Vagina (tissue), 2 donors: ENCODE measurements at places on chromosomes 1 and 21.

GRCh38 chr1:179754041-179754624 is 11.0 kb downstream of the FAM163A start:
- DNase-seq = no peak

GRCh38 chr1:156319664-156320063 is 18.4 kb downstream of the CCT3 start:
- no peak for DNase-seq

DNA sequence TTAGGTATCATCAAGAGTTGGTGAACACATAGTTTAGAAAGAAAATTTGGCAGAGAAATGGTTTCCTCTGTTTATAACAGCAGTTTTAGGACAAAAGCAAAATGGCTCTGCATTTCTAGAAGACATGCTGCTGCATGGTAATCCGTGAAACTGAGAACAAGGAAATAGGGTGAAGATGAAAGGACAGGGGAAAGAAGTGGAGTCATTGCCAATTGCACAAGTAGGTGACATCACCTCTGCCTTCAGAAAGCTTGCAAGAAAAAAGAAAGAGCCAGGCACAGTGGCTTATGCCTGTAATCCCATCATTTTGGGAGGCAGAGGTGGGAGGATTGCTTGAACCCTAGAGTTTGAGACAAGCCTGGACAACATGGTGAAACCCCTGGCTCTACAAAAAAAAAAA is 217.6 kb downstream of the LMX1A start:
- no peak for DNase-seq

DNA sequence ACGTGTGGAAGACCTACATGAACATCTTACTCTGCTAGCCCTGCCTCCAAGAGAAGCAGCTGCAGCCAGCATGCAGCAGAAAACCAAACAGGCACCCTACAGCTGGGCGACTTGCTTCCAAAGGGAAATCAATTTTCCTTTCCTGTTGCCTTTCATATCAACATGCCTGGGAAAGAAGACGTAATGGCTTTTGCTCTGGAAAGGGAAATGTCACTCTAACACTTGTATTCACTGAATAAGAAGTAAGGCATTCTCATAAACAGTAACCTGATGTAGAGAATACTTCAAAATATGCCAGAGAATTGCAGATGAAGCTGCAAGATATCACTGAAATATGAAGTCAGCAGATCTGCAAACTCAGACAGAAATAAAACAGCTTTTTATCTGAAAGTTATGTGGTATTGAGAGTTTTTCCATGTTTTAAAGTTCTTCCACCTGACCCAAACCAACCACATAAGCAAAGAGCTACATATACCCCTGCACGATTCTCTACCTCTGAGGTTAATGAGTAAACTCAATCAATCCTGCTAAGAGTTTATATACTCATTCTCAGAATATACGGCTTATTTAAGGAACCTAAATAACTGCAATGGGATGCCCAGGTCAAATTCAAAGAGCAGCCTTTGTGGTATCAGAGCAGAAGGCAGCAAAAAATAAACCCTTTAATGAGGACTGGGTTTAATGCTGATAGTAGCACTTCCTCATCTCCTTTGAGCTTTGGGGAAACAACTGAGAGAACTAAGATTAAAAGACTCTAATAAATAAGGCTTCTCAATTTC is 150.9 kb downstream of the RERE start:
- DNase-seq = no peak

DNA sequence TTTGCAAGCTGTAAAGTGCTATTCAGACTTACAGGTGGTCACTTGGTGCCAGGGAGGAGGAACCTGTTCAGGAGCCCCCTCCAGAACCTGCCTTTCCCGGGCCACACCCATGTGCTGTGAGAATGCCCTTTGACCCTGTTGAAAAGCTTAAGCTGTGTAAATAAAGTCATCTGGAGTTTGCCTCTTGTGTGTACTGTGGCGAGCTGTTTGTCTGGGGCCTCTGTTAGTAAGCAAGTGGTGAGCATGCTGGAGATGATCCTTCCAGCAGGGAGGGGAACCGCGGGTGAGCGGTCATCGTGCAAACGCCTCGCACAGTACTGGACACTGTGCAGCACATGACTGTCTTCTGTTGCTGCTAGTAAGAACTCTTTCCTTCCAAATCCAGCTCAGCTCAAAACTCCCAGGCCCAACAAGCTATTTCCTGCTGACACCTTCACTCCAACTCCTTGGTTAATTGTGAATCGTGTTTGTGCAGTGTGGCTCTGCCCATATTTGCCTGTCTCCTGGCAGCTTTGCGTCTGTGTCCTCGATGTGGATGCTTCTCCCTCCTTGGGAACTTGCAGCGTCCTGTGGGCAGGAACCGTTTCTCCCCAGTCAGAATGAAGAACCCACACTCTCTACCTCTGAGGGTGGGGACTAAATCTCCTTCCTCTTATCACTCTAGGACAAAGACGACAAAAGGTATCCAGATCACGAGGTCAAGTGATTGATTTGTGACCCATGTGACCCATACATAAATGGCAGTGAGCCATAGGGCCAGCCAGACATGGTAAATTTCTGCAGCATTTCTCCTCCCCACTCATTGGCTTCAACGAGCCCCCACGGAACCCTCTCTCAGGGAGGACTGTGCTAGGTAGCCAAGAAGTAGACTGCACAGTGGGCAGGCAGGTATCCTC is 13.9 kb upstream of the BTG2 start:
- no peak for DNase-seq

GRCh38 chr21:33968080-33968994 is 52.7 kb upstream of the ATP5PO start:
- DNase-seq = peak; percentile 40

DNA sequence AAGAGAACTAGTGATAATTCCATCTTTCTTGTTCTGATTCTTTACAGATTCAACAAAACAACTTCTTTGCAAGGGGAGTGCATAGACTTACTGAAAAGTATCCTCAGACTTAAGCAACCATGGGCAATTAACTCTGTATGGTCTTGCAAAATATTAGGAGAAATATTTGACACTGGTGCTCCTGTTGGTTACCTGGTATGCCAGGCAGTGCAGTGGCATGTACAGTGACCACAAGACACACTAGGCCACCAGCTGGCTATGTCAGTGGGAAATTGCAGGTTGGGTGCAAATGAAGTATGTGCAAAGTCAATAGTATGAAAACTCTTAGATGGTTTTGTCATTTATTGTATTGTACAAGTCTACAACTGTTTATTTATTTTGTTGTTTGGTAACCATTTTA is 34.5 kb downstream of the EPS15 start:
- no peak for DNase-seq

- no peak for DNase-seq
Measured at GRCh38 chr1:72284084-72284347, 1.7 kb upstream of the NEGR1 start.

GRCh38 chr1:66599899-66600737 is 66.2 kb downstream of the SGIP1 start:
- no peak for DNase-seq

DNA sequence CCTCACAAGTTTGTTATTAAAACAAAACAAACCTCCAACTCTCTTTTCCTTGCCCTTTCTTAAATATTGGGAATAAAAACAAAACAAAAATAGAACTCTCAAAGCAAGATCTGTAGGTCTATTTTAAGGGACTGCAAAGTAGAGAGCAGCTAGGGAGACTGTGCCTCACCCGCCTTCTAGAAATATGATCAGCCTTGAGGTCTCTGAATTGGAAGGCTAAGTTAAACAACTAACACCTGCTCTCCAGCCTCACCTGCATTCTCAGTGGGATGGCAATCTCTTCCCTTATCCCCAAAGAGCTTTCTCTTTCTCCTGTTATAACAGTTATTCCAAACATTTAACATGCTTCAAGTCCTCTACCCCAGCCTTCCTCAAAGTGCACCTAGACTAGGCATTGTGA is 75.5 kb upstream of the TNR start:
- DNase-seq = no peak

GRCh38 chr21:42393443-42393950 is 2.4 kb downstream of the TMPRSS3 start:
- DNase-seq = no peak

- no peak for DNase-seq
Measured at GRCh38 chr1:165365341-165365740, 8.8 kb upstream of the LMX1A start.

- no peak for DNase-seq
Measured at GRCh38 chr1:25443030-25443699, 12.5 kb downstream of the MACO1 start.

DNA sequence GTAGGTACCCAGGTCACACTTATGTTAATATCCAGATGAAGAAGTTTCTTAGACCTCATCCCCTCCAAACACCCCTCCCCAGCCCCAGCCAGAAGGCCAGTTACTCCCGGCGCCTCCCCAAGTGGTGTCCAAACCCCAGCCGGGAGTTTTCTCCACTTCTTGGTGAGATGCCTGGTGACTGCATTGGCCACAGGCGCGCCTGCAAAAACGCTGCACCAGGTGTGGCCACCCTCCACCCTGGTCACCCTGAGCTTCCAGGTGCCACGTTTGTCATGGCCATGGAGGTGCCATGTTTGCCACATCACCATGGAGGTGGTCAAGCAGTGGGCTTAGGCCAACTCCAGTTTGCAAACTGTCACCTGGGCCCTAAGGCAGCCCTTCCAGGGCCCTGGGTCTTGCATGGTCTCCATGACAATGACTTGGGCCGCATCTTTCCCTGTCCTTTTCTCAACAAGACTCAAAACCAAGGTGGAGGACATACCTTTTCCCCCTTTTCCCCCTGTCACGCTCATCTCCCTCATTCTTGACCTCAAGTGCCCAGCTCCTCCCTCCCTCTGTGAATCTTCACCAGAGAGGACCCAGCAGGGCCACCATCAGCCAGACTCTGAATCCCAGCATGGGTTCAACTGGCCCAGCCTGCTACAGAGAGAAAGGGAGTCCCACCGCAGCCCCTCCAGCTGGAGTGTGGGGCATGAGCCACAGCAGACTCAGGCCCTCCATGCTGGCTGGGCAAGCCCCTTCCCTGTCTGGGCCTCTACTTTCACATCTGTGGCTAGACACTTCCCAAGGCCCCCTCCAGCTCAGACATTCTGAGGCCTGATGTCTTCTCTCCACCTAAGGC is 125.9 kb upstream of the ZBTB40 start:
- peak; percentile 95 for DNase-seq

DNA sequence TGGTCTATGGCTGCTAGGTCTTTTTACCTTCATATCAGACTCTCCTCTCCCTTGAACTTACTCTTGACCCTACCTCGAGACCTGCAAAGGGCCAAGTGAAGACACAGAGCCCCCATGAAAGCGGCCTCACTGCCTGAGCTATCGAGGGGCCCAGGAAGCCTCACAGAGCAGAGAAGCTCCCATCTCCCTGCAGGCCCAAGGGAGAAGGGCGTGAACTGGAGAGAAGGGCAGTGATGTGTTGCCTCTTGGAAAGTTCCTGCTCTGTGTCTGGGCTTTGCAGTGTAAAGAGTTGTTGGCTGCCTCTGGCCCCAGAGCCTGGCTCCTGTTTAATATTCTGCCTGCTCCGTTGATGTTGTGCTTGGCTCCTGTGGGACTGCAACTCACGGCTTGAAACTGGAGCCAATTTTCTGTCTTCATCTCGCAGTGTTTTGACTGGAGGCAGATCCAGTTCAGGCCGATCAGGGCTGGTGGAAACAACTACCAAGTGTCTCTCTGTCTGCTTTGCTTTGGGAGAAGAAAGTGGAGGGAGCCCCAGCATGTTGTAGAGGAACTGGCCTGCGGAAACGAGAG is 4.3 kb downstream of the SERTAD4 start:
- no peak for DNase-seq

- no peak for DNase-seq
Measured at GRCh38 chr1:95371666-95372282, 137.8 kb downstream of the RWDD3 start.

DNA sequence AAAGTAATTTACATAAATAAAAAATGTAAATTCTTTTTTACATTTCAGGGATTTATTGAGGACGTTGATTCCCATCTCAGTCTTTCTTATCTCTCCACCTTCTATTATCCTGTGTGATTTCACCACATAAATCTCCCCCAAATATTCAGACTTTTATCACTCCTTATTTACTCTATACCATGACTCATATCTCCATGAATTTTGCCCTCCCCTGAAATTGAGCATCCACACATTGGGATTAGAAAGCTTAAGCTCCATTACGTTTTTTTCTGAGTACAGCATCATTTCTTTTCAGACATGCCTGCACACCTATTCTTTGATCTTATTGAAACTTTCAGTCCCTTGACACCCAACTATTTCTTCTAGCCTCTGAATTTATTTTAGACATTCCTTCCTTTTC is 111.2 kb downstream of the IFI44 start:
- no peak for DNase-seq

- DNase-seq = no peak
Measured at GRCh38 chr21:30924146-30924700, 42.8 kb upstream of the KRTAP11-1 start.

DNA sequence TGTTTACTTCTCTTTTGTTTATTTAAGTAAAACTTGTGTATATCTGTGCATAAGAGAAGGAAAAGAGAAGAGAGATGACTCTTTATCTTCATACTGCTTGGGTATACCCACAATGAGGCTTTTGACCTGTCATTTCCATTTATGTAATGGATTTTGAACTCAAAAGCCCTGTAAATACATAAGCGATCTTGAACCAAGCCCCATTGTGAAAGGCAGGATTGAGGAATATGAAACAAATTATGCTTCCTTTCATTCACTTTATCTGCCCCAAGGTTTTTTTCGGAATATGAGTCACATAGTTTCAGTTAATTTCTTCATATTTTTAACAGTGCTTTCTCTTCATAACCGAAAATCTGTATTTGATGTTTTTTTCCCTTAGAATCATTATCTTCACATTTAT is 21.4 kb downstream of the CNST start:
- no peak for DNase-seq

- no peak for DNase-seq
Measured at GRCh38 chr1:174819596-174819995, 180.2 kb upstream of the CACYBP start.

- DNase-seq = no peak
Measured at GRCh38 chr1:226475142-226475511, 67.2 kb upstream of the PARP1 start.

GRCh38 chr1:92481599-92481925 is 5.2 kb downstream of the GFI1 start:
- DNase-seq = no peak

DNA sequence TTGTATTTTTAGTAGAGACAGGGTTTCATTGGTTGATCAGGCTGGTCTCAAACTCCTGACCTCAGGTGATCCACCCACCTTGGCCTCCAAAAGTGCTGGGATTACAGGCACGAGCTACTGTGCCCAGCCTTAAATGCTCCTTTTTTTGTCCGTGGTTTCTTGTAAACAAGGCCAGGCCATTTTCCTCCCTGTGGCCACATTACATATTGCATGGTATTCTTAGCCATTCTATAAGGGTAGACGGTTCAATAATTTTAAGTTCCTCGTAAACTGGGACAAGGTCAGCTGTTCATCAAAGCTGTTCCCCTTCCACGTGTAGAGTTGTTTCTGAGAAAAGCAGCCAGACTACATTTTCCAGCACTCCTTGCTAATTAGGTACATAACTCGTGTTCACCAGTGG is 10.3 kb upstream of the LUZP1 start:
- no peak for DNase-seq

DNA sequence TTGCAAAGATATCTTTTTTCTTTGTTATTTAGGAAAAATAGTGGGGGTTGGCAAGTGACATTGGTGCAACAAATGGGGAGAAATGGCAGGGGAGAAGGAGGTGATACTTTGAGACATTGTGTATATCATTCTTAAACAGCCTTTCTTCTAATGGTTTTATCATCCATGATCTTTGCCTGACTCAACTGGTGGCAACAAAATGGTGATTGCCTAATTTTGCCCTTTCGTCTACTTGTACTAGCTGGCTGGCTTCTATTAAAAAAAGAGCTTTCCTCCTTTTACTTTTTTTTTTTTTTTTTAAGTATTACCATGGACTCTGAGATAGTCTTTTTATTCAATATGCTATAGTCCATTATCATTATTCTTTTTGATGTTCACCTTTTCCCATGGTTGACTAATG is 27.7 kb downstream of the DESI2 start:
- no peak for DNase-seq
